ENCODE measurements at places on chromosomes 3 and 15.

DNA sequence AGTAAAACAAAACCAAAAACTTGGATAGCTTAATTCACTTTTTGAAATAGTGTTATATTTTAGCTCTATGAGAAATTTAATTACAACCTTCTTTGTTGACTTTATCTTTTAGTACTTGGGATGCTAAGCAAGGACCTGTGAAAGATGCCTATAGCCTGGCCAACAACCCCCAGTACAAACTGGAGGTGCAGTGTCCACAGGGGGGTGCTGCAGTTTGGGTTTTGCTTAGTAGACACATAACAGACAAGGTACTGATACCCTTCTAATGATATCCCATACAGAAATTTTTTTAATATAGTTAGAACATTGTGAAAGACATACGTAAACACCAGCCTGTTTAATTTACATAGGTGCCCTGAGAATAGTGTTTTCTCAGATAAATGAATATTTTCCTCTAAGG is 35.3 kb downstream of the CAPN7 start:
- DNase-seq, result no peak

DNA sequence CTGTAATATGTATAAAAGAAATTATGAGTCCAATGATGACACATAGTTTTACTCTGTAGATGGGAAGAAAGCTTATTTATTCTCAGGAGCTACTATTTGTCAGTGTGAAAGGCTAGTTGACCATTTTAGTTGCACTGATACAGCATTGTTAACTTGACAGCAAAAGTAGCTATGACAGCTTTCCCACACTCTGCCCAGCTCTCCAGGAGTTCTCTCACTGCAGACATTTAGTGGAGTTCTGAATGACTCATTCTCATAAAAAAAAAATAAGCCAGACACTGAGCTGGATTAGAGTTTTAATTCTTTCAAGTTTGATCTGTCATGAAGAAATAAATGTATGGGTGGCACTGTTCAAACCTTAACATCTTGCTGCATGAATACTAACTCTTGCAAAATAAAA is 77.2 kb upstream of the CFAP20DC start:
- no peak for DNase-seq

DNA sequence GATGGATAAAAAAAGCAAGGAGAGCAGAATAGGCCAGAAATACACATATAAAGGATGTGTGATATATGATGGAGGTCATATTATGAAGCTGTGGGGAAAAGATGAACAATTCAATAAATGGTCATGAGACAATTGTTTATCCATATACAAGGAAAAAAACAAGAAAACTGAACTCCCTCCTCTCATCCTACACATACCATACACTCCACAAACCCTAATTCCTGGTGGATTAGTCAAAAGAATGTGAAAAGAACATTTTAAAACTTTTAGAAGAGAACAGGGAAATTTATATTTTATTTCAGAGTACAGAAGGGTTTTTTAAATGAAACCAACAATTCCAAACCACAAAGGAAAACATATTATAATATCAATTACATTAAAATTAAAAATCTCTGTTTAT is 34.5 kb upstream of the NR2E3 start:
- DNase-seq, result no peak

DNA sequence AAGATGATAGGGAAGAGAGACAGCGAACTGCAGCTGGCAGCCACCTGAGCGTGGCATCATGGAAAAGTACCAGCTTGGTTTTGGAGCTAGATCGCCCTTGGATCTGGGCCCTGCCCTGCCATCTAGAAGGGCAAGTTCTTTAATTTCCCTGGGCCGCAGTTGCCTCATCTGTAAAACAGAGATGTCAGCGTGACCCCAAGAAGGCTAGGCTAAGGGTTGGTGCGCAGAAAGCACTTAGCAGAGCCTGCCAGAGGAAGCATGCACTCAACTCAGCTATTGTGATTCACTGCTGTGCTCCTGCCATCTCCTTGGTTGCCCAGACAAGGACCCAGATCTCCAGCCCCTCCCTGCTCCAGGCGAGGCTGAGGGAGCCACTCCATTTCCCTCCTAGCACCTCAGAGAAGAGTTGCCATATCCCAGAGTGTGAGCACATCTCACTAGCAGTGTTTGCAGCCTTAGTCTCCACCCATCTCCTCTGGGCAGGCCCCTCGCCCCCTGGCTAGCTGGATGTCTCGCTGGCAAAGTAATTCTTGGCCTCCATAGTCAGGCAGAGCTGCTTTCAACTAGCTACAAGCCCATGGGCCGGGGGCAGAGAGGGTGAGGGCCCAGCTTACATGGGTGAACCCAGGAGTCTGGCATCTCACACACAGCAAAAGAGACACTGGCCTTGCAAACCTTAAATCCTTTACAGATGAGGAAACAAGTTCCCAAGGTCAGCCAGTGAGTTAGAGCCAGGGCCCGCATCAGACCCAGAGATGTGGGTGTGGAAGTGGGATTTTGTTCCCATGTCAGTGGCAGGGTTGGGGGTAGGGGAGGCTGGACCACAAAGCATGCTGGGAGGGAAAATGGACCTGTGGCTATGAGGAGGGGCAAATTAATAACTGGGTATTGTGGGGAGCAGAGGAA is 280.7 kb upstream of the TLE3 start:
- no peak for DNase-seq

GRCh38 chr3:9397332-9397905 is at the start of gene SETD5:
Gene SETD5, plus strand, starts transcription at chr3:9397615. Its CDS starts 31,324 bp downstream, at chr3:9428939.
- DNase-seq, result peak; percentile 95

- DNase-seq, result no peak
Measured at GRCh38 chr15:46416544-46416943, 781.7 kb downstream of the SQOR start.

- DNase-seq, result no peak
Measured at GRCh38 chr3:46187876-46188275, 20.2 kb downstream of the CCR1 start.

GRCh38 chr3:67798412-67798811 is 144.0 kb upstream of the SUCLG2 start:
- no peak for DNase-seq

- DNase-seq, result no peak
Measured at GRCh38 chr3:131360191-131360755, 21.3 kb upstream of the NUDT16 start.

GRCh38 chr3:152457500-152458375 is 189.0 kb downstream of the MBNL1 start:
- no peak for DNase-seq

GRCh38 chr15:63391669-63392360 is 10.2 kb upstream of the CA12 start:
- DNase-seq, result no peak

- DNase-seq, result no peak
Measured at GRCh38 chr3:40718209-40718608, 193.4 kb downstream of the ZNF621 start.

DNA sequence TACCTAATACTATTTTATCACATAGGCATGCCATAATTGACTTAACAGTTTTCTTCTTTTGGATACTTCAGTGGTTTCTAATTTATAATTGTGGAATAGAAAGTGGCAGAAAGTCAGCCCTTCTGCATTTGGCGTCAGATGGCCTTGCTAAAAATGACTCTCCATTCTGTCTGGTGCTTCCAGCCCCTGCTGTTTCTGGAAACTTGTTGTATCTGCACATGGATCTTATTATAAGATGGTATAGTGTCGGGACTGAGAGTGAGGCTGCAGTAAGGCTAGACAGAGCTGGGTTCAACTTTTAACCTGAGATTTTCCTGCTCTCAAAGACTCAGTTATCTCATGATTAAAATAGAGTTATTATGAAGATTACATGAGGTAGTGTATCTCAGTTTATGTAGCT is 74.8 kb upstream of the WDR72 start:
- no peak for DNase-seq

DNA sequence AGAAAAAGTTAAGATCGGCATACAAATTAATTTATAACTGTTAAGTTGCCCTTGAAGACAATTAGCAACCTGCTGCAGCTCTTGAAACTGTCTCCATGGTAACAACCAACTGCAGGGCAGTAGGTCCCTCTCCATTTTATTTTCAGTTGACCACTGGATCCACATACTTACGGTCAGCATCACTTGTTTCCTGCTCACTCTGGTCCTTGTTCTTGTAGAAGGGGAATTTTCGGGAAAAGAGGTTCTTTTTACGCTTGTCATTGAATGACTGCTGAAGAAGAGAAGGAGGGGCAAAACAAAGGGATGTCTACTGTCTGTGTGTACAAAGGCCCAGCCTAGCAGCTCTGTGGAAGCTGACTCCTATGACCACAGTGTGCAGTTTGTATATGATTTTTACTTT is 46.8 kb upstream of the MELTF start:
- no peak for DNase-seq

- DNase-seq, result no peak
Measured at GRCh38 chr3:40615110-40615915, 90.6 kb downstream of the ZNF621 start.

- no peak for DNase-seq
Measured at GRCh38 chr15:99110581-99111320, 5.9 kb downstream of the SYNM start.
